Left kidney (tissue), 8 donors: ENCODE measurements at places on chromosomes 3 and 15. TPM values are rescaled to one million over a fixed set of nuclear protein-coding genes. Genes with fewer than 3 reads are reported as not detected.
A peak's percentile ranks its signal among the peaks of the same experiment; 100 is the strongest.

DUOX1 gene
- polyA plus RNA-seq: 7.8 TPM

ITGB5 gene
- 85.0 TPM for polyA plus RNA-seq

DNA sequence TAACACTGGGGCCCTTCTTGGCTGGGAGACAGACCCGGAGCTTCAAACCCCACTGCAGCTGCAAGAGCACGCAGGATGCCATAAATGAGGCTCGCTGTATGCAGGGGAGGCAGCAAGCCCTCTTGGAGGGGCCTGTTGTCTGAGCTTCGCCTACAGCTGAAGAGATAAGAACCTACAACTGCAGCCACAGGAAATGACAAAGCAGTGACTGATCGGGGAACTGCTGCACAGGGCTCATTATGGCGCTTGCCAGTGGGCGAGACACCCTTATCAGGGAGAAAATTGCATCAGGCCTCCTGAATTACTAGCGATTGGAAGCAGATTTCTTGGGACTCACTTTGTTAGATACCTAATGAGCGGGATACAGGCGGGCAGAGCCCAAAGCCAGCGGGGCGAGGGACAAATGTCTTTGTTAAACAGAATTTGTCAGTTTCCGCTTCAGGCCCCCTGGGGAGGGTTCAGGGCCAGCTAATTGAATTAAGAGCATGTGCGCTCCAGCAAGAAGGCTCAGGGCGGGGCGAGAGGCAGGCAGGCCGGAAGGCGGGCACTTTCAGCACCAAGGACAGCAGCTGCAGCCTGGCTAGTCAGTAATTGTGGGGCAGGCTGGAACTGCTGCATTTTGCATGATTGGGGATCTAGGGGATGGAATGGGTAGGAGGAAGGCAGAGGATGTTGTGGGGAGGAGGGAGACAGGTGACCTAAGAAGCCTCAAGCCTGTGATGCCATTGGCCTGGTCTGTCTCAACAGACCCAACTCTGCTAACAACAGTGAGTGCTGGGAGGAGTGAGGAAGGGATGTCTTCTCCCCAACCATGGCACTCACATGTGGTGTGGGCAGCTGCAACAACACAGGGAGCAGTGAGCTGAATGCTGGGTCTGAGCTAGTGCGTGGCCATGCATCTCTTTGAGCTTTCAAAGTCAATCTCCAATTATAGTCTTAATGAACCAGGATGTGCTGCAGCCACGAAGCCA is 55.3 kb downstream of the CCDC33 start:
- peak; percentile 85 for DNase-seq

- no peak for DNase-seq
Observed at GRCh38 chr15:89072277-89072869, 15.9 kb upstream of the ABHD2 start.

LDHAL6B gene
- 0.23 TPM for polyA plus RNA-seq

CKMT1B gene
- 3.4 TPM for polyA plus RNA-seq

GOLGA8S gene
- 1.4 TPM for polyA plus RNA-seq

DNA sequence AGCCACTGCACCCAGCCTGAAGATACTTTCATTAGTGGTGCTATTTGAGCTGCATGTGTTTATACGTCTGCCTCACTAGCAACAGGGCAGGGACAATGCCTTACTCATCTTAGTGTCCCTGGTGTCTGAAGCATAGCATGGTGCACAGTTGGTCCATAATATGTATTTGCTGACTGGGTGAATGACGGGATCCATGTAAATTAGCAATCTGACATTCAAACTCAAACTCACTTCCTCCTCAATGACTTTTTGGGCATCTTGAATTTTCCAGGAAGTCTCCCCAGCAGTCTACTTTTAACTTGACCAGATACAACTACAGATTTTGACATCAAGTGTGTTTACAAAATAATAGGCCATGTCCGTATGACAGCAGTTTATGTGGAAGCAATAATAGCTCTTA is 3.0 kb upstream of the LDHAL6B start:
- DNase-seq: no peak

DNA sequence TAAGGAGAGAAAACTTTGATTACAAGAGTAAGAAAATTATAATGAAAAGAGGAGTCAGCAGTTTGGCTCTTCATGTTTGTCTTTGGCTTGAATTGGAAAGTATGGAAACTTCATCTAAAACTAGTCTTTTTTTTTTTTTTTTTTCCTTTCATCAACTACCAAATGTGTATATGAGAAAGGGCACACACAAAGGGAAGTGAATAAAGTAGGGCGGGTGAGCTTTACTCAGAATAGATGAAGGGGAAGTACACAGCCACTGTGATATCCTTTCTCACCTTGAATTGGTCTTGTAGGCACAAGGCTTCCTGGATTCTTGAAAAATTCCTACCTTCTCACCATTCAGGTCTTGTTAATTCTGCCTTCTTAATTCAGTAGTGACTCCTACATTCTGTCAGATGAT is 652.3 kb upstream of the KCNMB2 start:
- DNase-seq: no peak

GRCh38 chr15:66931768-66932633 is 133.4 kb upstream of the SMAD3 start:
- peak; percentile 29 for DNase-seq

BCL2A1 gene
- not detected for polyA plus RNA-seq

SAXO2 gene
- 8.0 TPM for polyA plus RNA-seq

DNA sequence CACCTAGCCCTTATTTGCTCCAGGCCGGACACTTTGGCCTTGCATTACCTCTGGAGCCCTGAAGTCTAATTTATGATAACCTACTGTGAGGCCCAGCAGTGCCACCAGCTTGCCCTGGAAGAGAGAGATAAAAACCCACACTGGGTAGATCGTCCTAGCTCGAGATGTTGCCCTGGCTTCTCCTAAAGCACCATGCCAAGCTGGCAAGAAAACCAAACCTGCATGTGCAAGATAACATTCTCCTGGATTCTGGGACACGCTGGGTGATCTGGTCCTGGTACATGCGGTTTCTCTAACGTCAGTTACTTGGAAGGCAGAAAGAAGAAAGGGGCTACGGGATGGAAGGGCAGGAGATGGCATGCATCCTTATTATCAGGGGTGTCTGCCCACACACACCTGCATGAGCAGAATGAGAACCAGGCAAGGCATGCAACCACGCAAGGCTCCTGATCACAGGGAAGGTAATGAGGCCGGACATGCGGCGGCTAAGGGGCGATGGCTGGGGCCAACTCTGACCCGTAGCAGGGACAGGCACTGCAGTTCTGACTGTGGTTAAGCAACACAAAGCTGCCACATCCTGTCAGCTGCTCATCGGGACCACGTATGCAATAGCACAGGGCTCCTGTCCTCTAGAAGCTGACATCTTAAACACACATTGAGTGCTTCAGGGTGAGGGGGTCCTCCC is 73.0 kb downstream of the OXNAD1 start:
- DNase-seq: no peak

- peak; percentile 1 for DNase-seq
Observed at GRCh38 chr15:37289109-37289765, 188.9 kb upstream of the MEIS2 start.

PLA2G4D gene
- 0.07 TPM for polyA plus RNA-seq

- DNase-seq: no peak
Observed at GRCh38 chr15:27648359-27648758, 450.8 kb downstream of the OCA2 start.
